ENCODE measurements at places on chromosomes 7 and 10.
A peak's percentile ranks its signal among the peaks of the same experiment; 100 is the strongest.

DNA sequence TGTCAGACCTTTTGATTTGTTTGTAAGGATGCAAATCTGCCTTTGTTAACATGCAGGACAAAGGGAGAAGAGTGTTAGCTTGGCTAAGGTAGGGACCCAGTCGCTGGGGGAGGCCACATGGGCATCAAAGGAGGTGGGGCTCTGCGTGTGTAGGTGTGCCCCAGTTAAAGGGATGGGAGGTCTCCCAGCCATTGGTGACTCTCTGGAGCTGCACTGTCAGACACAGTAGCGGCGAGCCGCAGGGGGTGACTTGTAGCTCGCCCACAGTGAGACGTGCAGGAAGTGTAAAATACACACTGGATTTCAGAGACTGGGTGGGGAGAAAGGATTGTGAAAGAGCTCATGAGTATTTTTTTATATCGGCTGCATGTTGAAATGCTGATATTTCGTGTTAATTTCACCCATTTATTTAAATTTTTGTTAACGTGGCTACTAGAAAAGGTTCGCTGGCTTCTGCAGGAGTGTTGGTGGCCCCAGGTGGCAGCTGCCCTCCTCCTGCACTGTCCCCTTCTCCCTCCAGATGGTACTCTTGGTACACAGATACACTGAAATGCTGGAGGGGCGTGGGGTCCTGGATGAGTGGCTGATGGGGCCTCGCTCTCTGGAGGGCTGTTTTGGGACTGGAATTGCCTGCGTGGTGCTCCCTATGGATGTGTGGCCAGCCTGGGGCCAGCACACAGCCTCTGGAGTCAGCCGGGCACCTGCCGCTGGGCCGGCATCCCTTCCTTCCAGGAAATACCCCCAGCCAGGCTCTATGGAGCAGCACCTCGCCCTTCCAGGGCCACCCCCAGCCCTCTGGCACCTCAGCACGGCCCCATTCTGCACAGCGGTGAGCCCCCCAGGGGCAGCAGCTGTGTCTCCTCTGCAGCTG, 59.2 kb downstream of the LHPP start:
- no peak for DNase-seq

- DNase-seq = no peak
Measured at GRCh38 chr10:71084818-71085126, 127.6 kb upstream of the UNC5B start.

GRCh38 chr7:604001-604883, 84.6 kb upstream of the PDGFA start:
- DNase-seq = peak; percentile 96

GRCh38 chr7:126727930-126728391, 524.8 kb downstream of the GRM8 start:
- peak; percentile 77 for DNase-seq

GRCh38 chr10:43225787-43226153, 41.1 kb downstream of the RASGEF1A start:
- DNase-seq = no peak

DNA sequence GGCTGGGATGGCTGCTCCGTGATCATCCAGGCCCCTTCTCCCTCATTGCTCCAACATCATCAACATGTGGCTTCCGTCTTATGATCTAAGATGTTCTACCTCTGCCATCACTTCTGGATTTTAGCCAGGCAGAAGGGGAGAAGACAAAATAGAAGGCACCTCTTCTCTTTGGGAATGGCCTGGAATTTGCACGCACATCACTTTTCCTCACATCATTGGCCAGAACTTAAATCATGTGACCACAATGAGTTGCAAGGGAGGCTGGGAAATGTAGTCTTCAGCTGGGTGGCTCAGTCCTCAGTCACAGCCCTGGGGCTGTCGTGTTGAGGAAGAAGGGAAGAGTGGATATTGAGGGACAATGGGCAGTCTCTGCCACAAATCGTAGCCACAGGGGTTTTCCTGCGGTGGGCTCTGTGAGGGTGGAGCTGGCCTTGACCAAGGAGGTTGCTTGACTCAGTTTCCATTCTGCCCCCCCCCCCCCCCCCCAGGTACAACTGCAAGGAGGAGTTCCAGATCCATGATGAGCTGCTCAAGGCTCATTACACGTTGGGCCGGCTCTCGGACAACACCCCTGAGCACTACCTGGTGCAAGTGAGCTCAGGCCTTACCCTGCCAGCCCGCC, 50.3 kb downstream of the PALD1 start:
- peak; percentile 61 for DNase-seq

DNA sequence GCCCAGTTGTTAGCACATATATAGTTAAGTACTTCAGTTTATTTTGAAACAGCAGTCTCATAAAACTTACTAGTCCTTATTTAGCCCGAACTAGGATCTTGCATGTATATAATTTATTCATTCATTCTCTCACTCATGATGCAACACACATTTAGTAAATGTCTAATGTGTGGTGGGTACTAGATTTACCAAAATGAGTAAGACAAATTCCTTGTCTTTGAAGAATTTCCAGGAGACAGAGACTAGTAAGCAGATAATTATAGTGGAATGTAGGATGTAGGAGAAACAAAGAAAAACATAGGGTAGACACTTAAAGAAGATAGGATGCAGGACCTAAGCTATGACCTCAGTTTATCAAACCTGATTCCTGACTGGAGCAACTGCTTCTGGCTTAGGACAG, 120.2 kb upstream of the AMPH start:
- no peak for DNase-seq

GRCh38 chr7:47893721-47894365, 54.4 kb downstream of the PKD1L1 start:
- no peak for DNase-seq

- DNase-seq = no peak
Measured at GRCh38 chr7:293681-294439, 3.9 kb downstream of the FOXL3 start.

DNA sequence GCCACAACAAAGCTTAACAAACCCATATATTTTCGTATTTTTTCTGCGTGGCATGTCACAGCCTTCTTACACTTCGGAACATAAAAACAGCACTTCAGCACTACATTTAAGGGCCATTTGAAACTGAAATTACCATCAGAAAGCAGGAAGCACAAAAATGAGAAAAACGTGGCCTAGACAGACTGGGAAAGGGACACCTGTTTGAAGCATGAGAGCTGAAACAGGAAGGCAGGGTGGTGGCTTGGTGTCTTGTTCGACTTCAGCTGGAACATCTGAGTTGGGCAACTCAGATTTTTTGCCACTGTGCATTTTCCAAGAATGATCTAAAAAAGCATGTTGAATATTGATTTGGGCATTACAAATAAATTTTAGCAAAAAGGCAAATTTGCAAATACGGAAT, 243.2 kb downstream of the ELMO1 start:
- DNase-seq = no peak

DNA sequence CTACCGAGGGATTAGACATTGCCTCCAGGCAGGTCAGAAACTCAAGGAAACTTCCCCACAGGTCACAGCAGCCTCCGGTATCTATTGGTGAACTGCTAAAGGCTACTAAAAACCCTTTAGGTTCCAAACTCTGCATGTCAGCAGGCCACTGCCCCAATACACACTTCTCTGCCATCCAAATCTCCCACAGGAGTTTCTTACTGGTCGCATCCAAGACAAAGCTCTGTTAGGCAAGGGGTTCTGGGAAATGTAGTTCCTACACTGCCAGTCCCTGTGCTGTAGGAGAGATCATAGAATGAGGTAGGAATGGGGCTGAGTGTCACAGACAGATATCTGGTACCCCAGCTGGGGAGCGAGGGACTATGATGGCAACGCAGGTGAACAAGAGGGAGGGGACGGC, 757.0 kb upstream of the C7orf33 start:
- DNase-seq = peak; percentile 3

DNA sequence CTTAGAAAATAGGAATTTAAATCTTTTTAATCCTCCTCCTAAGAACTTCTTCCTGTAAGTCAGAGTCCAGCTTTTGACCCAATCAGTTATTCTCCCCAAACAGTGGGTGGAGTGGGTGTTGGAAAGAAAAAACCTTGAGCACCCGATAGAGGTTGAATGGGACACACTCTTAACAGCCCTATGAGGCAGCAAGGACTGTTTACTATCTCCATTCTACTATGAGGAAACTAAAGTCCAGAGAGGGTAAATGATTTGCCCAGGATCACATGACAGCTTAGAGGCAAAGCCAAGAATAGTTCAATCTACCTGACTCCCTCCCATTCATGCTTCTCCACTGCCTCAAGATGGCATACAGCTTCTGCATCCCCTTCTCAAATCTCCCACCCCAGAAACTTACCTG, 57.6 kb upstream of the SLC35B4 start:
- DNase-seq = no peak

- no peak for DNase-seq
Measured at GRCh38 chr7:43764039-43764761, 5.7 kb downstream of the BLVRA start.

DNA sequence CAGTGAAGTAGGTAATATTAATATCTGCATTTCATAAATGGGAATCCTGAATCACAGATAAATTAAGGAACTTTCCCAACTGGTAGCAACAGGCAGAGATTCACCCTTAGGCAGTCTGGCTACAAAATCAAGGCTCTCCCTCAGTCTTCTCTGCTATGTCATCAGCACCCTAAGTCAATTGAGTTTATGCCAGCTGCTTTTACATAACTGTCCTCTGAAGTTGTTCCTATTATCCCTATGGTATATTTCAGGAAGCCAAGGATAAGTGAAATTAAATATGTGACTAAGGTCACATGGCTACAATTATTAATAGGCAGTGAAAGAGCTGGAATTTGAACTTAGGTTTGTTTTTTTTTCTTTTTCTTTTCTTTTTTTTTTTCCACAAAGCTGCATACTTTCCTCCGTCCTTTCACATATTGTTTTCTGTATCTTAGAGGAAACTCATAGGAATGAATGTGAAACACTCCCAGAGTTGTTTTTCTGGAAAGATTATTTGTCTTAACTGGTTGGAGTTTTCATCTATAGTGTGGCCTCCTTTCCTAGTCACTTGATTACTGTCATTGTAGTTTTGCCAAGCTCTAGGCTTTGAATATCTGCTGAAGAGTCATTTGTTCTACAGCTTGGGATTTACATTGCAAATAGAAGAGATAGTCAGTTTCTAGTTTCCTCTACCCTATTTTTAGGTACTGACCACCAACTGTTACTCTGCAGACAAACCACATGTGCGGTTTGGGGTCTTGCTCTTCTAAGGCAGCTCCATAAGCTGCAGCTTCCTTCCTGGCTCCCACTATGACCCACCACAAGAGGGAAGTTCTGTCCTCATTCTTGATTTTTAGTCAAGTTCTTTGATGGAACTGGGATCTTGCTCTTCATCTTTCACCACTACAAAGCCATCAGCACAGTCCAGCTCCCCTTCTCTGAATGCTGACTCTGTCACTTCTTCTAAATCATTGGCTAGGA, 338.0 kb upstream of the KIAA1217 start:
- DNase-seq = no peak

- no peak for DNase-seq
Measured at GRCh38 chr7:3312583-3312982, 11.5 kb downstream of the SDK1 start.

- DNase-seq = no peak
Measured at GRCh38 chr10:130491011-130491692, 355.0 kb downstream of the GLRX3 start.
